ENCODE measurements at places on chromosomes 11 and 22.

DNA sequence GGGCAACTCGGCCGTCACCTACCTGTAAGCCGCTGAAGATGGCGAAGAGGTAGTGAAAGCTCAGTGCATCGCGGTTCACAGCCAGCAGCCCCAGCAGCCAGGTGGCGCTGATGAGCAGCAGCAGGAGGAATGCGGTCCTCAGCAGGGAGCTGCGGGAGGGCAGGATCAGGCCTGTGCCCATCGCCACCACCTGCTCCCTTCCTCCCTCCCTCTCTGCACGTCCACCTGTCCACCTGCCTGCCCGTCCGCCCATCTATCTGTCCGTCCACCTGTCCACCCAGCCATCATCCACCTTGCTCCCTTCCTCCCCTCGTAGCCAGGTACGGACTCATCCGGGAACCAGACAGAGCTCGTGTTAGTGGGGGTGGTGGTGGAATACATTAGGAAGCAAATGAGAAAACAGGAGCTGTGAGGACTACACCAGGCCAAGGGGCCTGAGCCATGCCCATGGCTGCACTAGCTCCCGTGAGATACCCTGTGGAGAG, 32.2 kb downstream of the TRMU start:
- peak; percentile 41 for DNase-seq

GRCh38 chr22:27809226-27809603, 7.7 kb upstream of the MN1 start:
- DNase-seq = no peak

DNA sequence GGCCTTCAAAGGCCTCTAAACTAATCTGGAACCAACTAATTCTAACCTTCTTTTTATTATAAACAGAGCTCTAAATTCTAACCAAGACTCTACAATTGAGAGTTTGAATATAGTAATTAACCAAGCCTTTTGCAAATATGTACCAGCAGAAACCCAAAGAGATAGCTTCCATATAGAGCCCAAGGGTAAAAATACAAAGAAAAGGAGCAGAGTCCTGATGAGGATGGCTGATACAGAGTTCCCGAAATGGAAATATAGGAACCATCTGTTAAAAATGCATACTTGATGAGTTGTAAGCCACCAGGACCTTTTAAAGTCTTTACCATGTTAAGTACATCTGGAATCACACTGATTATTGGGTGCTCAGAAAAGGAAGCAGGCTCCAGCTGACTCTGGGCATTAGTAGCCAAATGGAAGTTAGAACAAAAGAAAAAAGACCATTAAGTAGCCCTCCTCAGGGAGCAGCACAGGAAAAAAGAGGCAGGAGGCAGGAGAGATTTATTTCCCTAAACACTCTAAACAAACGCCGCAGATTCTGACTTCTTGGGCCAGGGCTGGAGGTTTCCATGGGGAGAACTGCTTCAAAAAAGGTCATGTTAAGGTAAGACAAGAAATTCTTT, 463.1 kb upstream of the FAT3 start:
- DNase-seq = no peak

- no peak for DNase-seq
Measured at GRCh38 chr11:117009905-117010605, 88.2 kb downstream of the SIK3 start.

GRCh38 chr11:44774108-44774507, 47.3 kb downstream of the TSPAN18 start:
- DNase-seq = no peak

GRCh38 chr11:22730319-22730718, 63.9 kb downstream of the GAS2 start:
- DNase-seq = peak; percentile 35

- DNase-seq = no peak
Measured at GRCh38 chr11:12529793-12530192, 144.4 kb upstream of the TEAD1 start.

DNA sequence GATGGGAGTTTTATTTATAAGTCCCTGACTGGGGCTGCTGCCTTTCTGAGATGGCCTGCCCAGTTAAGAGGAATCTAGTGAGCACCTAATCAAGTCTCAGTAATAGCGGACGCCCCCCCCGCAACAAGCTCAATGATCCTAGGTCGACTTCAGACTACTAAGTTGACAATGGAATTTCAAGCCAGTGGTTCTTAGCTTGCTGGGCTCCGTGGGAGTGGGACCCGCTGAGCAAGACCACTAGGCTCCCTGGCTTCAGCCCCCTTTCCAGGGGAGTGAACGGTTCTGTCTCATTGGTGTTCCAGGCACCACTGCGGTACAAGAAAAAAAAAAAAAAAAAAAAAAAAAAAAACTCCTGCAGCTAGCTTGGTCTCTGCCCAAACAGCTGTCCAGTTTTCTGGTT, 156.8 kb upstream of the CARD18 start:
- DNase-seq = no peak

DNA sequence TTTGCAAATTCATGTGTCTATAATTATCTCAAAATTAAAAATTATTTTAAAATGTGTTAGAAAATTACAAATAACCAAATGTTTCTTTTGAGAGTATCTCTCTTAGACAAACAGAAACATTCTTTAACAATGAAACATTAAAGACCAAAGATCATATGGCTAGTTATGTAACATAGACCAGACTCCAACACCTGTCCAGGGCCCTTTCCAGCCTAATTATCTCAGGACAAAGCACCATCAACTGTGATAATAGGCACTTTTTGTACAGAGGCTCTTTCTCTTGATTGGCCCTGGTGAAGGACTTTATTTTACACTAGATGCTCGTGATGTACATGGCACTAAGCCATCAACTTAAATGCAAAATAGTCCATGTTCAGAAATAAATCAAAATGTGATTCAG, 5.0 kb upstream of the PLEKHA7 start:
- DNase-seq = no peak

DNA sequence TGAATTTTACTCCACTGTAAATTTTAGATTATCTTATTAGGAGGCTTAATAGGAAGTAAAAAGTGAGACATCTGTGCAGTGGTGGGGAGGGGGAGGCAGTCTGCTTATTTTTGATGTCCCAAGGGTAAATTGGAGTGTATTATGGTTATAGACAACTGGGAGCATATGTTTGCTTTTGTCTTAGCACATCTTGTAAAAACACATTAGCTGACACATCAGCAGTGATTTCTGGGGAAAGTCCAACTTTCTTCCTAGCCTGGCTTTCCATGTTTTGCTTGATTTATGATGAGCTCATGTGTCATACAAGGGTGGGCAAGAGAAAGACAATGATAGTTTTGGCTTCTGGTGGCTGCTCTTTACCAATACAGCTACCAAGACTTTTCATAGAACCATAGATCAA, 4.0 kb downstream of the ANO3 start:
- DNase-seq = no peak

DNA sequence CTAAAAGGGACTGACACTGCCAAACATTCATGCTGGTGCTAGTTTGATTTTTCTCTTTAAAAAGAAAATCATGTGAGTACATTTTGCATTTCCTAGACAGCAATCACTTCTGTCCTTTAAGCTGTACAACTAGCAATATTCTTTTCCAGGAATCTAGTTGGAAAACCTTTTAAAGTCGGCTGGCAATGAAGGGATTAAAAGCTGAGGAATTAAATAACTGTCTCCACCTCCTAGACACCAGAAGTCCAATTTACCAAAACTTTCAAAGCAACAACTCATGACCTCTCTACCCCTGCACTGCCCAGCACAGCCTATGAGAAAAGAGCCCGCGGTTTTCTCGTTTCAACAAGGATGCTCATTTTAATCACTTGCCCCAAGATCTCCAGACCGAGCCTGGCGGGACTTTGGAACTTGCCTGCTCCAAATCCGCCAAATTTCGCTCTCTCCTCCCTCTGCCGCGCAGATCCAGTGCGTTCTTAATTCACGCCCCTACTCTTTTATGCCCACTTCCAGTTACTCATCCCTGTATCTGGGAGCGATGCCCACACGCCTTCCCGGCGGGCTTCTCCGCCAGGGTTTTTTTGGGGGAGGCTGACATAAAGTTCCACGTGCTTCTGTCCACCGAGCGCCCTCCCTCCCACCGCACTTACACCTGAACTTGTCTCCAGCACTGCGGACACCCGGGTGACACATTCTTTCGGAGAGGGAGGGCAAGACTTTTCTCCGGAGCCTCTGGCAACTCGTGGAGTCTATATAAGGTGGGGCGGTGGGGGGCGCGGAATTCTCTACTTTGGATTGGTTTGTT, 2.5 kb downstream of the MPPED2 start:
- no peak for DNase-seq

DNA sequence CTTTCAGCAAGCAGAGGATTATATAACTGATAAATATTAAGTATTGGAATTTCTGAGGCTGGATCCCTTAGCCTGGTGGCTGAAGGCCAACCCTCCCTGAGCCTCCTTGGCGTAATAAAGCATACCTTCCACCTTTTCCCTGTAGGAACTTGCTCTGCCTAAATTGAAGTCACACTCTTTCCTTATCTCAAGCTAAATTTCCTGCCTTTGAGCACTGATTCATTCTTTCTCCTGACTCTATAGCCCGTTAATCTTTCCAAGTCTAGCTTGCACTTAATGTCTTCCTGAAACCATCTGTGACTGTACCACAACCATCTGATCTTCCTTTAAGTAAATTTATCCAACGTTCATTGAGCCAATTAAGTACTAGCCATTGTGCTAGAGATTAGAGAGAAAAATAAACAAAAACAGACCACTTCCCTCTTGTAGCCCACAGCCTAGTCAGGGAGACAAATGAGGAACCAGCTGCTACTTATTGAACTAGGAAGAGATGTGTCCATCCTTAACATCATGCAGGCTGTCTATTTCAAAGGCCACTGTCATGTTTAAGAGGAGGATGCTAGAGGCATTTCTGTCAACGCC, 62.9 kb downstream of the GRK3 start:
- peak; percentile 63 for DNase-seq

- peak; percentile 24 for DNase-seq
Measured at GRCh38 chr11:48043111-48043990, 63.0 kb downstream of the PTPRJ start.

GRCh38 chr22:27980424-27981148, 61.5 kb upstream of the PITPNB start:
- DNase-seq = no peak

GRCh38 chr11:67409781-67410368, 5.6 kb upstream of the CARNS1 start:
- DNase-seq = no peak

DNA sequence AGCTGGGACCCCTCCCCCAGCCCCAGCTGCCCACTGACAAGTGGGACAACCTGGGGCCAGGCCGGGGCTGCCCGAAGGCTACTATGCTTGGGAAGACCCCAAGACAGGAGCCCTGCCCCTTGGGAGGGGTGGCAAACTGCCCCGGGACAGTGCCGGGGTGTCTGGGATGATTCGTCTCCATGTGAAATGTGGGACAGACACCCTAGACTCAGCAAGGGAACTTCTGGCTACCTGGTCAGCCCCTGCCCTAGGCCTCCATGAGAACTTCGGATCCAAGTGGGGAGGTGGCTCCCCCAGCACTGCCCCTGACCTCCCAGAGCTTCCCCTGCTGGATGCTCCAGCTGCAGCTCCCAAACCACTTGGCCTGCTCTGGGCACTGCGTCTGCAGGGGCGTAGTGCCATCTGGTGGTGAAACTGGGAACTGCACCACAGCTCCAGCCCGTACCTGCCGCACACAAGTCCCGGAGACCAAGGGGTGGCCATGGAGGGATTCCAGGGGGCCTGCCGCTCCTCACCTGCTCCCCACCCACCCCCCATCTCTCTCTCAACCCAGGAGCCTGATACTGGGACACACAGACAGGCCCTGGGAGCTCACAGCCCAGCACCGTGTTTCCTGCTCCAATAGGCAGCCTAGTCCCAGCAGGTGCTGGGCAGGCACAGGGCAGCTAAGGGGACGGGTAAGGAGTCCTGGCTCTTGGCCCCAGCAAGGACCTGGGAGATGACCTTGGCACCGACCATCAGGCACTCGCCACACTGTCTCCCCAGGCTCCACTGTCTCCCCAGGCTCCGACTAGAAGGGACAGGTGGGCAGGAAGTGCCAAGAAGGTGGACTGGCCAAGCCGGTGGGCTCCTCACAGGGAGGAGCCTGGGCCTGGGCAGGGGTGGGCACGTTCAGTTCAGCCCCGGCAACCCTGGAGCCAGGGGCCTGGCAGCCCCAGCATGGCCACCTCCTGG, 194.1 kb downstream of the IGLL1 start:
- DNase-seq = peak; percentile 32

- DNase-seq = no peak
Measured at GRCh38 chr11:3616721-3617460, 24.9 kb downstream of the ART5 start.

DNA sequence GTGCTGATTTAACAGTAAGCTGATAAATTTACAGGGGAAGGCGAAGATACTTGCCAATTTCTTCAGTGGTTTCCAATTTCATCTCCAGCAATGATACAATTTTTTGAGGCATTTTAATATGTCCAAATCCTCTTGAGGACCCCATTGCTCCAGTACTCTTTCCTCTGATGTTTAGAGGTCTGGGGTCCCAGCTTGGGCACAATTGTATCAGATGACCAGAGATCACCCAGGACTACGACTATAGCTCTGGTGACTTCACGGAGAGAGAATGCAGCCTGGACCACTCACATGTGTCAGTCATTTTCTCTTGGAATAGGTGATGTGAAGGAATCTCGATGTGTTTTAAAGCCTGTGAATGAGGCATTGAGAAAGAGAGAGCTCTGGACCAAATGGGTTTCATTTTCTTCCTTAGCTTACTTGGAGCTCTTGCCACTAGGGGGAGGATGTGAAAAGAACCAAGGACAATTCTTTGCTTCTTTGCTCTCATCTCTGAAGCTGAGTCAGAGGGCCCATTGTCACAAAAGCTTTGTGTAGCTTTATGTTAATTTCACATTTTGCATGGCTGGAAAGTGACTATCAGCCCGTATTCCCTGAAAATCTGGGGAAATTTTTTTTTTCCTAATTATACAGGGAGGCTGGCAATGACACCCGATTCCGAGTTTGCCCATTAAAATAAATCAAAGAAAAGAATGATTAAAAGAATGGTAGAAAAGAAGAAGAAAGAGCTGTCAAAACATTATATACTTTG, 6.7 kb upstream of the CCDC90B start:
- DNase-seq = peak; percentile 58

DNA sequence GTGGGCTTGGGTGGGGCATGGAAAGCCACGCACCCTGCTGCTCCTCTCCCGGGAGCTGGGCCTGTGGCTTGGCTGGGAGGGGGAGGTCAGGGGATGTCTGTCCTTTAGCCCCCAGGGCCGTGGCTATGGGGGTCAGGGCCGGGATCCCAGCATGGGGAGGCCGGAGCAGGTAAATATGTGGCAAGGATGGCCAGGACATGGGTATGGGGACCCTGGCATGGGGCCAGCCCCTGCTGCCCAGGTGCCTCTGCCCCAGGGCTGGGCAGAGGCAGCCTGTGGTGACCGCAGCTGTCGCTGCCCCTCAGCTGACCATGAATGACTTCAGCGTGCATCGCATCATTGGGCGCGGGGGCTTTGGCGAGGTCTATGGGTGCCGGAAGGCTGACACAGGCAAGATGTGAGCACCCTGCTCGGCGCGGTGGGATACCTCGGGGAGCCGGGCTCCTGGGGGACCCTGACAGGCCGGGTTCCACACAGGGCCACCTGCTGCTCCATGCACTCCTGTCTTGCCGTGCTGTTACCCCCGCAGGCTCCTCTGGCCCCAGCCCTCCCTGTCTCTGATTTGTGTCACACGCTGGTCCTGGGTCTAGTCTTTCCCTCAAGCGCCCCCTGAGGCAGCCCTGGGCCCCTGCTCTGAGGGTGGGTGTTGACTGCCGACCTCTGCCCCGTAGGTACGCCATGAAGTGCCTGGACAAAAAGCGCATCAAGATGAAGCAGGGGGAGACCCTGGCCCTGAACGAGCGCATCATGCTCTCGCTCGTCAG, 8.1 kb upstream of the ANKRD13D start:
- DNase-seq = no peak

Data from AML-193 (cell line).